ENCODE measurements at places on chromosomes 12 and 14.

DNA sequence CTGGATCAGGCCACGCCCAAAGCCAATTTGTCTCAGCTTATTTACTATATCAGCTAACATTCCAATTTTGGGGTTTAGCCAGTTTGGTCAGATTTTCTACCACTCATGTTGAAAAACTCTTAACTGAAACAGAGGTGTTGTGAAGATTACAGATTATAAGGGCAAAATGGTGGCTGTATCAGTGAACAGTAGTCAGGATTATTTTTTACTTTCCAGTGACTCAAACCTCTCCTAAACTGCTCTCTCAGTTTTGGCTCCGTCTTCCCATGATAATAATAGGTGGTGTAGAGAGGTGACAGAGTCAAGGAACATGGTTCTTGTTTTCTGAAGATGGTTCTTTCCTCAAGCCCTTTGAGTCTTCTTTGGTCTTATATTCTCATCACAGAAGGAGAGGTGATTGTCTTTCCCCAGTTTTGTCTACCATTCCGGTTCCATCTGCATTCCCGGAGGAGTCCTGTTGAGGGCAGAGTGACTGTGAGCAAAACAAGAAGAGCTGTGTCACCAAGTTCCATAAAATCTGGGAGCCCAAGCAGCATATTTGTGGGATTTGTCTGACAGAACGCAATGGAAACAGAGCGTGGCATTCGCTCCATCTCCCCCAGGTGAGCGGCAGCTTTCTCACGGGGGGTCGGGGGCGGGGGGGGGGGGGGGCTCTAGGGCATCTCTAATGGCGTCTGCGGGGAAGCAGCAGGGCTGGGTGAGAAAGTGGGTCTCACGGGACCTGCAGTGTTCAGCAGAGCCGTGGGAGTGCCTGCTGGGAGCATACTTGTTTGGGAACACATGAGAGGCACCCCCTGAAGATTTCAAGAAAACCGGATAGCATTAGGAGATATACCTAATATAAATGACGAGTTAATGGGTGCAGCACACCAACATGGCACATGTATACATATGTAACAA, 59.1 kb downstream of the TBC1D30 start:
- no peak for DNase-seq

- no peak for DNase-seq
Observed at GRCh38 chr14:67630186-67630585, 10.5 kb downstream of the ARG2 start.

- no peak for DNase-seq
Observed at GRCh38 chr12:124465473-124465872, 101.9 kb downstream of the NCOR2 start.

- DNase-seq, result no peak
Observed at GRCh38 chr12:3964439-3964838, 91.2 kb upstream of the PARP11 start.

GRCh38 chr14:67571275-67571990, 28.6 kb downstream of the PIGH start:
- DNase-seq, result peak; percentile 37

DNA sequence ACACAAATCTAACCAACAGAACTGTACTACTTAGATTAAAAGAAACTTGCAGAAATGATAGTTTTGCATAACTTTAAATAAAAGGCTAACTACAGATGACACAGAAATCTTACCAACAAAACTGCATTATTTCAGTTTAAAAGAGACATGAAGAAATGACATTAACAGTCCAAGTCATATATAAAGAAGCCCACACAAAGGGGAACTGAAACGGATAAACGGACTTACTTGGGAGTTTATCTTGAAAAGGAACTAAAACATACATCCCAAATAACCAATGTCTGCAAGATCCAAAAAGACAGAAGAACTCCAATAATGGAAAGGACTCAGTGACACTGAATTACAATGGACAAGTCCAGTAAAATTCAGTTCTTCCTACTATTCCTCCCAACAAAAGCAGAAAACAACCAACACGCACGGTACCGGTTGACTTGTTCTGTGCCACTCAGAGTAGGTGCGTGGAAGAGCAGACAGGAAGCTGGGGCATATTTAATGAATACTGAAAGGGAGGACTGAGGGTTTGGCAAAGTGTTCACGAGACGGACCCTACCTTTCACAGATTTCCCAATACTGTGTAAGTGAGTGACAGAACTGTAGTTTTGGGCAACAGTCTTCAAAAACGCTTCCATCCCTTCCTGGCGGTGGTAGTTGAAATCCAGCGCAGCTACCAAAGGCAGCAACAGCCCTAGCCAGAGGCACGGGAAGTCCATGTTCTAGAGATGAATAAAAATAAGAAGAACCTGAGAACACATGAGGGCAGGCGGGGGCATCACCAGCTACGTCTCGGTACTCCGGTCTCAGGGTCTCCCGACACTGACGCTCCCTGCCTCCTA, 627 bp downstream of the CPM start:
- DNase-seq, result no peak

- DNase-seq, result no peak
Observed at GRCh38 chr12:71610031-71610795, 53.4 kb downstream of the ZFC3H1 start.

GRCh38 chr12:49255857-49256637, 8.8 kb upstream of the TUBA1C start:
- no peak for DNase-seq

DNA sequence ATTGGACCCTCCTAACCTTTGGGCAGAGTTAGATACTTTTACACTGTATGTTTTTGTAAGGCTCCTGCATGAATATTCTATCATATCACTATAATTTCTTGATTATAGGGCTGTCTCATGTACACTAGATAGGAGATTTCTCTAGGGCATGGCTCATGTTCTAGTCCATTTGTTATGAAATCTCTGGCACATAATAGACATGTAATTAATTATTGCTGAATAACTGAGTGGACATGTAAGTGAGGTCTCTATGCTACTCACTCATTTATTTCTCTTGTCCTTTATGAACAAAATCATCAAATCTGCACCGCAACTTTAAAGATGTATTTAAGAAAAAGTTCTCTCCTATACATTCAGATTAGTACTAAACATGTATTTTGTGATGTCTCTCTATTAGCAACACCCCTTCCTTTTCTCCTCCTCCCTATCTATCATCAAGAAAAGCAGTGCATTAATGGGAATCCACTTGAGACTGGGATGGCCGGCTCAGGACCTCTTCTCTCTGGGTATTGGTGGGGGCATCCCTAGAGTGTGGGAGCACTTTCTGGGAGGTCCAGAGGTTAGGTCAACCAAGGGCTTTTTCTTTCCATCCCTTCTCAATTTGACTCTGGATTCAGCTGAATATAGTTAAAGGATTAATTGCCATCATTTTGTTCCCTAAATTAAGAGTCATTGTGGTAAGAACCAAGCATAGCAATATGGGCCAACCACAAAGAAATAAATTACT, 168.0 kb upstream of the HMGA2 start:
- no peak for DNase-seq

DNA sequence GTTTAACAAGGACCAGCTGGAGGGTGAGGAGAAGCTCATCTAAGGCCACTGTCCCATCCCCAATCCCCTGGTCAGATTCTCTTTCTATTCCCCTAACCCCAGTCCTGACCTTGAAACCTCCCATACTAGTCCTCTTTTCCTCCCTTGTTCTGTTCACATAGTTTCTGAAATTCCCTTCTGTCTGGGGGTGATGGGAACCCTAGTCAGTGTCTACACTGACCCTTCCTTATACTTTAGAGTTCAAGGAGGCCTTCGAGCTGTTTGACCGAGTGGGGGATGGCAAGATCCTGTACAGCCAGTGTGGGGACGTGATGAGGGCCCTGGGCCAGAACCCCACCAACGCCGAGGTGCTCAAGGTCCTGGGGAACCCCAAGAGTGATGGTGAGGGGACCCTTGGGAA, 2.4 kb downstream of the MYL6B start:
- DNase-seq, result no peak

DNA sequence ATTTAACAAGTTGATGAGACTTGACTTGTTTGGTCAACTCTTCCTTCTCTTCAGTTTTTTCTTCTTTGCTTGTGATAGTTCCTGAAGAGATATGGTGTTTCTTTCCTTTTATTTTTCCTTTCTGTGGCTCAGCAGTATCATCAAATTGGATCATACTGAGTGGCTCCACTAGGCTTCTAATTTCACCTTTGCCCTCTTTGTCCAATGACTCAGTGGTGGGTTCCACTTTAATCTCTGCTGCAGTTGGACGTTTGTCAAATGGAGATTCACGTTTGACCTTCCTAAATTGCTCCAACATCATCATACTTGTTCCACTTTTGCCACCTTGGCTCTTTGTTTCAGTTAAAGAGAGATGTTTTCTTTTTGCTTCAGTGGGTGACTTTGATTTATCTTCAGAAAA, 41.5 kb downstream of the FAM186A start:
- no peak for DNase-seq

DNA sequence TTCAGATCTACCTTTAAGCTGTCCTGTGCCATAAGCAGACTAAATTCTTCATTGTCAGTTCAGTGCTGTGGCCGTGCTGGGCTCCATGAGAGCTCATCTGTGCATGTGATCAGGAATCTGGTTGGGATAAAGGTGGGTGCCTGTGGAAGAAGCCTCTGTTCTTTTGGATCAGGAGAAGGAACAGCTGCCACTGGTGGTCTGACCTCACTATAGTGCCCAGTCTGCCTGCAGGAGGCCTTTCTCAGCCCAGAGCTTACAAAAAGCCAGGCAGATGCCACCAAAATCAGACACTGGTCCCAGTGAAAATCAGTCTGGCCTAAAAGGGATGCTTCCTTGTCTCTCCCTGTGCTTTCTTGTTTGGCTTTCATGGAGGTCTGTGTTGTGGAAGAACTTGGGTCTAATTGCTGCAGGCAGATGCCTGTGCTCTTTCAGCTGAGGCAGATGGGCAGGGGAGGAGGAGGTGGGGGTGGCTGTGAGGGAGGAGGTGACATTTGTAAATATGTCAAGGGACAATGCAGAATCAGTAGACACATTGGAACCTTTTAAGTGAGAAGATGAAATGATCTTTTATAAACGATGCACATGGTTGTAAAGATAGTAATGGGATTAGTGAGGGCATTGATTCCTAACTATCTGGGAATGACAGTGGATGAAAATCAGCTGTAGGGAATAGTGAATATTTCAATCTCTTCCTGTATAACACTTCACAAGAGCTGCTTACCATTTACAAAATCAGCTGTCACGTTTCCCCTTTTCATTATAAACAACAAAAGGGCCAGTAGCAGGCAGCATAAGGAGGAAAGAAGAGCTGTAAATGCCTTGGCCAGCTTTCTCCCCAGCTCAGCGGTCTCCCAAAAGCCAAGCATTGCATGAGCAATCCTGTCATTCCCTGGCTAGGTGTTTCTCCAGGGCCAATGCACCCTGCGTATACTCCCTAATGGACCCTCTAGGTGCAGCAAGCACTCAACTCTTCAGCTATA, 44.6 kb downstream of the CACNA2D4 start:
- no peak for DNase-seq

GRCh38 chr12:96205908-96206307, 11.7 kb downstream of the ELK3 start:
- no peak for DNase-seq

- no peak for DNase-seq
Observed at GRCh38 chr12:54371328-54372112, 7.2 kb upstream of the GPR84 start.

GRCh38 chr14:53304726-53305381, 151.7 kb upstream of the DDHD1 start:
- DNase-seq, result no peak

DNA sequence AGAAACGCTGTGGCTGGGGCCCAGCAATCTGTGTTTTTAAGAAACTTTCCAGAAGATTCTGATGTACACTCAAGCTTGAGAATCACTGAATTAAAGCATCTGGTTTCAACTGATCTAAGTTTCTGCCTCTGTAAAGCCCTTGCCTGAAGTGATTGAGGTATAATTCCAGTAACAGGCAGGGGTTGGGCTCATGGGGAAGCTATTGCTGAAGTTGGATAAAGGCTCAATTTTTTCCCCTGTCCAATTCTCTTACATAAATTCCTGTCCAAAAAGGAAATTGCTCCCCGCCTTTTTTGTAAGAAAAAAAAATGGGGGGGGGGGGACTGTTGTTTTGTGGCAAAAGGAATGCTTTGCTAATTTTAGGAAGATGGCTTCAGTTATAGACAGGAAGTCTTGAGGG, 337.4 kb downstream of the NUAK1 start:
- DNase-seq, result no peak

DNA sequence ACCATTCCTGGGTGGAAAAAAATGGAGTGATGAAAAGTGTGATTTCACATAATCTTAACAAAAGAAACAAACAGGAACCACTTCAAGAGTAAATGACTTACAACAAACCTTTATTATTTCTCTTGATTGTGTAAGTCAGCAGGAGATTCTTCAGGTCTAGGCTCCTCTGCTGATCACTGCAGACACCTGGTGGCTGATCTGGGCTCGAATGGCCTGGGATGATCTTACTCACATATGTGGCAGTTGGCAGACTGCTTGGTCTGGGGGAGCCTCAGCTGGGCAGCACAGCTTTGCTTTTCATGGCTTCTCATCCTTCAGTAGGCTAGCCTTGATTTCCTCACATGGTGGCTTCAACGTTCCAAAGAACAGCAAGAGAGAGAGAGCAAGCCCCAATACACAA, 215.4 kb upstream of the PRICKLE1 start:
- DNase-seq, result no peak

DNA sequence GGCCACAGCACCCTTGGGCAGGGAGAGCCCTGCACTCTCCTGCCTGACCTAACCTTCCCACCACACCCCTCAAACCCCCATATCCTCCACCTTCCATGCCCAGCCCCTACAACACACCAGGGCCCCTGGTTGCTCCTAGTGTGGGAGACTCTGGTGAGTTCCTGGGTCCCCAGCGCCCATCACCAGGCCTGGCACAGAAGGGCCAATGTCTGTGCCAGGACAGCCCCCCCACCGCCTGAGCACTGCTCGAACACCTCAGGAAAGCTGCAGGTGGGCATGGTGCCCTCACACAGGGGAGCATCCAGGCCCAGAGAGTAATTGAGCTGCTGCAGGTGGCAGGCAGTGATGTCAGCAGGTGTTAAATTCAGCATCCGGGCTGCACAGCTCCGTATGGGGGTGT, 15.2 kb downstream of the ADCY6 start:
- no peak for DNase-seq

DNA sequence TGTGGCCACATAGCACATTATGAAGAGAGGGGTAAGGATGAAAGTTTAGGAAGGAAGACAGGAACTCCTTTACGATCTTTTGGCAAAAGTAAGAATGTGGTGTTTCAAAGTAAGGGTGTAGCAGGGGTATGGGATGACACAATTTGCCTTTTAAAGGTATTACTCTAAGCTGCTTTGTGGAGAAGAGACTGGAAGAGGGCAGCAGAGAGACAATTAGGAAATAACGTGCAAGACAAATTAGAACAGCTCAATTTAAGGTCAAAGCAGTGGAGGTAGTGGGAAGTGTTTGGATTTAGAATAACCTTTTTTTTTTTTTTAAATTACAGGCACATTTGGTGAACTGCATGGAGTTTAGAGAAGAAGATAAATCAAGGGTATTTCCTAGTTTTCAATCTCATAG, 342.6 kb downstream of the NOVA1 start:
- DNase-seq, result no peak

GRCh38 chr12:62006076-62006732, 254.0 kb upstream of the USP15 start:
- no peak for DNase-seq

GRCh38 chr12:48198672-48198971, 4.5 kb downstream of the OR10AD1 start:
- no peak for DNase-seq

Measured in stimulated activated CD8-positive, alpha-beta memory T cell treated with anti-CD3 and anti-CD28 coated beads, Interleukin-7, amount 100 ng/mL, for 1 hour (primary cell).